ENCODE measurements at places on chromosomes 16 and 17. TPM values are rescaled to one million over a fixed set of nuclear protein-coding genes. Genes with fewer than 3 reads are reported as not detected.

DNA sequence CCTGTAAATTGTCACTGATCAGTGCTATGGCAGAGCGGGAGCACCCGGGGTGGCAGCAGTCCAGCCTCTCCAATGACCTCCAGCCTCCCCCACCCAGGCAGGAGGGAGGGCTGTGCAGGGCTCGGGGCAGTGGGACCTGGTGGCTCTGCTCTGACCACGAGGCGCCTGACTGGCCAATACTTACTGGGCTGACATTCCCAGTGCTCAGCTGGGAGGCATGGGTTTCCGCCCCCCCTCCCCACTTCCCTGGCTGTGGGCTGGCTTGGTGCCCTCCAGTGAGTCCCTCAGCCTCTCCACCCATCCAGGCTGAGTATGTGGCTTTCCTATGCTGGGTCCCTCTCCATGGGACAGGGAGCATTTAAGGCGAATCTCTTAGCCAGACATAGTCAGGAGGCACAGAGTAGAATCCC lies 2.7 kb downstream of the SOCS3 start:
- no peak for DNase-seq

Gene GFOD2
- 34.3 TPM for total RNA-seq

Gene KRTAP17-1
- total RNA-seq = not detected

- DNase-seq = no peak
Measured at GRCh38 chr16:83929811-83930555, 23.1 kb upstream of the OSGIN1 start.

DNA sequence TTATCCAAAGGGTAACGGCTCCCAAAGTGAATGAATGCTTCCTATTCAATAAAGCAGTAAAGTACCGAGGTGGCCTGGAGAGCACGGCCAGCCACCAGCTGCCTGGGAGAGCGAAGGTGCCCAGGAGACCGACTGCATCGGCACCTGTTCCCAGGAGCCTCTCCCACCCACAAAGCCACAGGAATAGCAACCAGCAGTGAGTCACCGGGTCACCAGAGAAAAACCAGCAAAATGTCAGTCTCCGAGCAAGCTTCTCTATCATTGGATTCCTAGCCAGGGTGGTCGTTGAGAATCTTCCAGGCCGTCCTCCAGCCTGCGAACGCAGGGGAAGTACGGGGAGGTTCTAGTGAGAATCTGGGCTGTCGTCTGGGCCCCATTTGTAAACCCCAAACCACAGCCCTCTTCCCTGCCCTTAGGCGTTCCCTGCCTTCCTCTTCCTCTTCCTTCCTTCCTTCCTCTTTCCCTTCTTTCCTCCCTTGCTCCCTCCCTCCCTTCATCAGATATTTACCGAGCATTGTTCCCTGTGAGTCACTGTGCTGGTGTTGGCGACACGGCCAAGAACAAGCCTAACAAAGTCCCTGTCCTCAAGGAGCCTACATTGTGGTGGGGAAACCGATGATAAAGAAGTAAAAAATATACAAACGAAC lies 114.6 kb downstream of the SLC39A11 start:
- DNase-seq = no peak

DNA sequence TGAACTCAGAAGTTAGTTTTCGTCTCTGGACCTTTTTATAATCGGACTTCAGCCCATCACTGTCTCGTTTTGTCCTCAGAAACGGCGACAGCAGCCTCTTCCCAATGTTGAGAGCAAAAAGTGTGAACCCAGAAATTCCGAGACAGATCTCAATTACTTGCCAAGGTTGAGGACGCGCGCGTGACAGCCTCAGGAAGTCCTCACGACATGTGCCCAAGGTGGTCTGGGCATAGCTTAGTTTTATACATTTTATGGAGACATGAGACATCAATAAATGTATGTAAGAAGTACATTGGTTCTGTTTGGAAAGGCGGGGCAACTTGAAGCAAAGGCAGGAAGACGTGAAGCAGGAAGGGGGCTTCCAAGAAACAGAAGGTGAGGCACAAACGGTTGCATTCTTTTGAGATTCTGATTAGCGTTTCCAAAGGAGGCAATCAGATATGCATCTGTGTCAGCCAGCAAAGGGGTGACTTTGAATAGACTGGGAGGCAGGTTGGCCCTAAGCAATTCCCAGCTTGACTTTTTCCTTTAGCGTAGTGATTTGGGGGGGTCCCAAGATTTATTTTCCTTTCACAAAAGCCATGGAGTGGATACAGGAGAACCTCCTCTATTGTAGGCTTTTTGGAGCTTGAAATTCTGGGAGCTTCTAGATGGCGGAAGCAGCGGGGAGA lies 583 bp upstream of the ZNF747 start:
- DNase-seq = no peak

Gene CNTNAP1
- total RNA-seq = 17.8 TPM

DNA sequence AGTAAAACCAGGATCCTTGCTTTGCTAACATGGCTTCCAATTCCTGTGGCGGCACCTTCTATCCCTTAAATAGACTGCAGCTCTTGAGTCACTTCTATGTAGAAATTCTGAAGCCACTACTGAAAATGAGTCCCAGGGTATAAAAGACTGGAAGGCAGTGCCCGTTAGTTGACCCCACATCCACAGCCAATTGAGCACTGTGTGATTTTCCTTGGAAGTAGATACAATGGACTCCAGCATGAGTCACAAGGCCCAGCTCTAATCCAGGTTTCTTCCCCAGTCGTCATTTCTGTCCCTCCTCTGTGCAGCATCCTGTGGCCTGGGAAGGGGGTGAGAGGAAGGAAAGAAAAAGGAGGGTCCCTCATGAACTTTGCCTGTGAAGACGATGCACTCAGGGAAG lies 69.5 kb downstream of the HLF start:
- DNase-seq = no peak

Gene CXCL16
- total RNA-seq = 23.0 TPM

Gene MT1H
- 2.4 TPM for total RNA-seq

Gene CCDC200
- not detected for total RNA-seq

DNA sequence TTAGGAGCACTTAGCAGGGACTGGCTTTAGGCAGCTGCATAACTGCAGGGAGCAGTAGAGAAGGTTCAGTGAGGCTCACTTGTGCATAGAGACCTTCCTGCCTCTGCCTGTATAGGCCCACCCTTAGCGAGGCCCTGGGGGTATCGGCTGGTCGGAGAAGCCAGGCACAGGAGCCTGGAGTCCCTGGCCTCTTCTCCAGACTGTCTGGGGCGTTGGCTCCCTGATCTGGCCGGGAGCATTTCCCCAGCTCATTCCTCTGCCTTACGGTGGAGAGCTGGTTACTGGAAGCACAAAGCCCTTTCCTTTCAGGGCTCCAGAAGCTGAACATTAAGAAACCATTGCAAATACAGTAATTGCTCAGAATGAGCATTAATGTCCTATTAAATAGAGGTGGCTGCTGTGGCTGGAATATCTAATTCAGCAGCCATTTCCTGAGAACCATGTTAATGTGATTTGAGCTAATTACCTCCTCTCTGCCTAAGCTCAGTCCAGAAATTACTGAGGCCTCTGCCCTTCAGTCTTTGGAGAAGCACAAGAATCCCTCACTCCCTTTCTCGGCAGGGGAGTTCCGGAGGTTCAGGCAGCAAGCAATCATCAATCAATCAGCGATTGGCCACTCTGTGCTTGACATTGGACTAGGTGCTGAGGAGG lies 18.8 kb upstream of the TMEM220 start:
- no peak for DNase-seq

Gene BEAN1
- total RNA-seq = 1.1 TPM
